Stimulated activated CD8-positive, alpha-beta memory T cell treated with anti-CD3 and anti-CD28 coated beads, Interleukin-15, amount 100 ng/mL, for 48 hours (primary cell): ENCODE measurements at places on chromosomes 7 and 10.

- no peak for DNase-seq
These were observed 196.0 kb upstream of the GRB10 start for GRCh38 chr7:50978633-50979215.

DNA sequence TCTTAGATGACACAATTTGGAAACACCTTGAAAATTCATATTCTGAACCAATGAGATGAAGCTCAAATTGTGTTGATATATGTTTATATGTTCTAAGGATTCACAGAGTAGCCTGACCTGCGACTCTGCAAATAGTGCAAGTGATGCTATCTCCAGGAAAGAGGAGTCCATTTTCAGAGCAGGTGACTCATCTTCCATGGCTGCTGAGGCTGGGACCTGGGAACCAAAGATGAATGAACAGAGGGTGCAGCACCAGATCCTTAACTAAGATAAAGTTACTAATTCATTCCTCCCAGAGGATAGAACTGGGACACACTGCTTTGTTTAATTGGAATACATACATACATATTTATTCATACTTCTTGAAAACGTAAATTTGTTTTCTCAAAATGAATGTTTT, 240.6 kb upstream of the SEMA3C start:
- DNase-seq: no peak

DNA sequence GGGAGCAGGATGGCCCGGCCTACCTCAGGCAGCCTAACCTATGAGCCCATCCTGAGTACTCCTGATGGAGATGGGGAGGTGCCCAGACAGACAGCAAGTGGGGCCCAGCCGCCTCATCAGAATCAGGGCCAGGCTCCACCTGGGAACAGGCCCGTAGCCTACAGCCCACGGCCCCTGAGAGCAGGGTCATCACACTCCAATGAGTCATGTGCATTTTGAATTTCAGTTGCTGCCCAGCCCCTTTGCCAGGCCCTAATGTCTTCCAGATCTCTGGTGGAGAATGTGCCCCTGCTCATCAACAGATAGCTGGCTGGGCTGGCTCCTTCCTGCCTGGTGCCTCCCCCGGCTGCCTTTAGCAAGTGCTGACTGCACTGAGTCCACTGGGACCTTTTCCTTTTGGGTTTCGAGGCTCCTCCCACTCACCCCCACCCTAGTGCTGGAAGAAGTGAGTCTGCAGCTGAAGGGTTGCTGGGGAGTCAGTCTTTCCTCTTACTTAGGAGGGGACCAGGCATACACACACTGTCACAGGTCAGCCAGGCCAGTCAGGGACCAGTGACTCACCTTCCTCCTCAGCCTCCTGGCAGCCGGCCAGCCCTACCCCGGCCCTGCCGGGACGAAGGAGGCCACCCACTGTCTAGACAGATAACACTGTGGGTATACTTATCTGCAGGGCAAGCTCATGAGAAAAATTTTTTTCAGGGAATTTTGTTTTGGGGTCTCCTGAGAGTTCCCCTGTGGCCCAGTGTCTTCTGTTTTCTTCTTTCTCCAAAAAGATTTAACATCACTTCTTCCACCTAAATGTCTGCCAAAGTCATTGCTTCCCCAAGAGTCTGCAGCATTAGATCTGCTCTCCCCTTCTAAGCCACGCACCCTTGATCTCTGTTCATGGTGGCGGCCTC, 9.1 kb upstream of the ASIC3 start:
- DNase-seq: peak; percentile 81

DNA sequence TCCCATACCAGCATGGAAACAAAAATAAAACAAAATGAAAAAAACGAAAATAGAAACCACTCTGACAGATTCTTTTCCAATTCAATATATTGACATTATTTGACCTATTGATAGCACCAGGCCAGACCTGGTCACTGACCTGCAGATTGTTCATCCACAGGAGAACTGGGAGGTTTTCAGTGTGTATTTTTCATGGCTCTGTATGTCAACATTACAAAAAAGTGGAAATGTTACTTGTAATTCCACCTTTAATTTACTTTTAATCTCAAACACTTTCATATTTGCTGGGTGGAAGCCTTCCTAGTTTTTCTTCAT, 2.9 kb downstream of the HKDC1 start:
- no peak for DNase-seq

DNA sequence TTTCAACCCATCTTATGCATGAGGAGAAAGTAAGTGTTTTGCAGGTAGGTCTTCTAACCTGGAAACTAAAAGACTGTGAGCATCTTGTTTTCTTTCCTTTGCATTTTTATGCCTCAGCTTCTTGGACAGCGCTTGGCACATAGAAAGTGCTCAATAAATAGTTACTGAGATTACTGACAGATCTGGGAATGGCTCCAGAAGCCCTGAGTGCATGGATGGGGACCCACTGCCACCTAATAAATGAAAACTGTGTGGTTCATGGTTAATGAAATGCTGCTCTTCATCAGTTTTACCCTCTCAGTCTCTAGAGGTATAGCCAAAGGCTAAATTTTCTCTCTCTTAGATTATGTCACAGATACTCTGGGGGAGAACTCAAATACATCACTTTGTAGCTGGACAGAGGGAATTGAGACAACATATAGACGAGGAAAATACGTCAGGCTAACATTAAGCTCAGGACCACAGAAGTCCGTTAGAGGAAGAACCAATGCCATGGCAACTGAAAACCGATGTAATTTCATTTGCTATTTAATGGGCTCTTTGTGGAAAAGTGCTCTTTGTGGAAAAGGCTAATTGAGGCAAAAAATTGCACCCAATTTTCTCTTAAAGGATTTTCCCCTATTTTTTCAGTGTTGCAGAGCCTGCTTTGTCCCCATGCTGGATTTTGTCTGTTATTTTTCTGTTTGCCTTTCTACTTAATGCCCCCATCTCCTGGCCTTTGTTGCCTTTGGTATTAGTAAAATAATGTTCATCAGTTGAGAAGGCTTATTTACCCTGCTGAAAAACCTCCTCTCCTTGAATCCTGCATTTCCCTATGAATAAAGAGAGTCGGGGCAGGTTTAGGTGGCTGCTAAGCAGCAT, 17.8 kb downstream of the ASB4 start:
- DNase-seq: no peak
